Gastrocnemius medialis (tissue), 4 donors: ENCODE measurements at places on chromosomes 7 and 10.
A peak's percentile ranks its signal among the peaks of the same experiment; 100 is the strongest.

- DNase-seq, result no peak
These were observed 321.5 kb upstream of the ZNF32 start for GRCh38 chr10:43970018-43970698.

GRCh38 chr10:27743877-27744801 lies 1.5 kb downstream of the MKX start:
- no peak for DNase-seq

GRCh38 chr7:21966271-21966670 lies 20.6 kb upstream of the CDCA7L start:
- no peak for DNase-seq

DNA sequence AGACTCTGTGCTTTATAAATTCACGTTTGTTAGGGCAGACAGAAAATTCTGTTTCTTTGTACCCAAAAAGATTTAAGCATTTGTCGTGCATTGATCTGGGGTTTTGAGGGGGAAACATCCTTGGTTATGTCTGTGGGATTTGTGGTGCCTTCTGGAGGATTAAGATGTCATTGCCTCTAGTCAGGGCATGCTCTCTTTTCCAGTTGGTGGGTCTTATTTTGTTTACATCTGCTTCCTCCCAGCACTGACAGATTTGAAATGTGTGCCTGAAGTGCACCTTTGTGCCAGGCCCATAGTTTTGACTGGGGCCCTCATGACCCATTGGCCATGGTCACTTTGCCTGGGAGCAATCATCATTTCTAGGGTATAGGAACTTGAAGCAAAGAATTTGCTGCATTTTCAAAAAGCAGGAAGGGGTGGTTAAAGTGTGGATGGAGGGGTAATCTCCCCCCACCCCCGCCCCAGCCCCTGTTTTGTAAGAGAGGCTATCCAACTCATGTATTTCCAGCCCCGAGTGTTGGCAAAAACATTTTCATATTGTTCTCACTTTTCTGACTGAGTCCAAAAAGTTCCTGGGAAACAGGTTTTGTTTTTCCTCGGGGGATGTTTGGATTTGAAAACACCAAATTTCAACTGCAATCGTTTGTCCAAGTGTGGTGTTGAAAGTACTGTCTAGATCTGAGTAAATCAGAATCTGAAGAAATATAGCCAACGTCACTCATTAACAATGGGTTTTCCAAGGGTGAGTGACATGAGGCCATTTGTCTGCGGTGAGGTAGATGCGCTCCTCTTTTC lies 388.2 kb upstream of the GALNT17 start:
- no peak for DNase-seq

DNA sequence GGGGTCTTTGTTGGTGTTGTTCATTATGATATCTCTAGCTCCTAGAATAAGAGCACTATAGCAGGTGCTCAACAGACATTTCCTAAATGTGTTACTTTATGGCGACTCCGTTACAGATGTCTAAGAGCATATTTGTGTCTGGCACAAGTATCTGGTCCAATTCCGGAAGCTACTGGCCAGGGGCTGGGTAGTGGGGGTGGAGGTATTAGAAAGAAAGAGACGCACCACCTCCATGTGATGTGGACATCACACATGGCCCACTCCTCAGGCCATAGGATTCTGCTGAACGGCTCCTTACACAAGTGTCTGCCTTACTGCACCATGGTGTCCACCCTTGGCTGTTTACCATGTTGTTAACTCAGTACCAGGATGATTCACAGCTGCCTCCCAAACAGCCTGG lies 296.8 kb upstream of the MKI67 start:
- DNase-seq, result no peak

DNA sequence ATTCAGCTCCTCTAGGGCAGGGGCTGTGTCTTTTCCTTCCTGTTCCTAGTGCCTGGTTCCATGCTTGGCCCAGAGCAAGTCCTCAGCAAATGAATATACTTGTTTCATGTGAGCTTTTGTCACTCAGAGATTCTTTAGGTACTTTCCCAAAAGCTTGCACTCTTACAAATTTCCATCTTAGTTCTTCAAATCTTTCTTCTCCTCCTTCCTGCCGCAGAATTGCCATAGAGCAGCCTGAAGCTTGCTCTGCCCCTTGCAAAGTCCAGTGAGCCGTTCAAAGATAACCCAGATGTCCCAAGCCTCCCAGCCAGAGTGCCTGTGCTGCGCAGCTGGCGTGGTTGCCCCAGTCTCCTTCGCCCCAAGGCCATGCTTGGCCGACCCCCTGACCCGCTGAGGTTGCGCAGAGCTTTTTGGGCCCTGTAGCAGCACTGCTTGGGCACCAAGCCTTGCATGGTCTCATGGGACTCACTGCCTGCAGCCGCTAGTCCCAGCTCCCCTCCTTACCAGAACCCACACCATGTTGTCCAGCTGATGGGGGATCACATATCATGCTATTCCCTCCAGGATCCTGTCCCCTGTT lies 20.7 kb downstream of the CHST3 start:
- no peak for DNase-seq

DNA sequence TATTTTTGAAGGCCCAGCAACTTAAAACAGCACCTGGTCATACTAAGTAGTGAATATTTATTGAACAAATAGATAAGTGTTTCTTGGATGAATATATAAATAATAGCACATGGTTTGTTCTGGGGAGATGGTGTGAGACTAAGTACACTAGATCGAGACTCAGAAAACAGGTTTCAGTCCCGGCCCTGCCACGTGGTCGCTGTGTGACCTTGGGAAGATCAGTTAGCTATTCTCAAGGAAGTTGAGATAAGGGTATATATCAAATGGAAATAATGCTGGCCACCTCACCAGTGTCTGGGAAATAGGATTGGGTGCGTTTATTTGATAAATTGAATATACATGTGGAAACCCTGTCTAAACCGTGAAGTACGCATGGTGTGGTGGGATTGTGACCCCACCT lies 354.6 kb downstream of the SDK1 start:
- no peak for DNase-seq

DNA sequence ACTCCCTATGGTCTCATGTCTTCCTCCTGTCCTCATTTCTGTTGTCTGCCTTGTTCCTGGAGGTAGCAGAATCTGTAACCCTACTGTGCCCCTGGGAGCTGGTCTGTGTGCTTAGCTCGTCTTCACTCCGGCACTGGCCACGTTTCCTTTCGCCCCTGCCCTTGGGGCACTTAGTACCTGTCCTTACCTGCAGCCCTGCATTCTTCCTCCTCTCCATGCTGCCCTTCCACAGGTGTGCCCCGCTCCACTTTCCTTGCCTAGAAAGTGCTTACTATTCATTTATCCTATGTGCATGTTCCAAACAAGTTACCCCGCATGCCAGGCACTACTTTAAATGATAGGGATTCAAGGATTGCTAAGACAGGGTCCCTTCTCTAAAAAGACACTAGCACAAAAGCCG lies 199.9 kb upstream of the ZMIZ1 start:
- no peak for DNase-seq

DNA sequence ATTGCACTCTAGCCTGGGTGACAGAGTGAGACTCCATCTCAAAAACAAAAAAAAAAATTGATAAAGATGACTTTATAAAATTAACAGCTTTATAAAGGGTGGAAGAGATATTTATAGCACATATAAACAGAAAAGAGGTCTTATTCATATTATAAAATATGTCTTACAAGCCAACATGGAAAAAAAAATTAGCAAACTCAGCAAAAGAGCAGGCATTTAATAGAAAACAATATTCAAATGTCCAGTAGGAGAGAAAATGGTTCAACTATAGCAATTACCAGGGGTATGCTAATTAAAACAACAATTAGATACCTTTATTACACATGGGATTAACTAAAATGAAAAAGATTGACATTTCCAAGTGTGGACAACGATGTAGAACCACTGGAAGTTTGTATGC lies 929.1 kb downstream of the REEP3 start:
- DNase-seq, result no peak

DNA sequence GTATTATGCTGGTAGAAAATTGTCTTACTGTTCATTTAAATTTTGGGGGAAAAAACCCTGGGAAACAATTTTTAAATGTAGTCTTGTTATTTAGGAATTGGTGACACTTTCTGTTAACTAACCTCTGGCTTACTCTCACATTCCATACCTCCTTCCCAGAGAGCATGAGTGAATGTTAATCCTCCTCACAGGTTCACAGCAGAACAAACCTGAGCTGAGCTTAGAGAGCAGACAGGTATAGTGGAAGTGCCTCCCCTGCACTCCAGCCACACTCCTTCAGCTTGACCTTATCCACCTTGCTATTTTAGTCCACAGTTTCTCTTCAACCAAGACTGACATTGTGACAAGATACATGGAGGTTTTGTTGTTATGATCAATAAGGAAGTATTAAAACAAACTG lies 235.9 kb downstream of the FOXP2 start:
- DNase-seq, result no peak

DNA sequence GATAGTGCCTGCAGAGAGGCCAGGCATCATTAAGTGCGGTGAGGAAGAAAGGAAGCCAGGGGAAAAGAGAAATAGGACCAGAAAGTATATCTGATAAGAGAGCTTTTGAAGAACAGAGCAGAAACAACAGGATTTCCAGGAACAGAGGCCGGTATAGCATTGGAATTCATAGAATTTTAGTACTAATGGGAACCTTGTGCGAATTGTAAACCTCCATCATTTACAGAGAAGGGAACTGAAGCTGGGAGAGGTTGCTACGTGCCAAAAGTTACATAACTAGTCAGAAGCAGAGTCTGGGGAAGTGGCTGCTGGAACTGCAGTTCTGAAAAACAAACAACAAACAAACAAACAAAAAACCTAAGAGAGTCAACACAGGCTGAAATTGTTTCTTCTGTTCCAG lies 5.4 kb upstream of the ZMYND11 start:
- DNase-seq, result no peak

DNA sequence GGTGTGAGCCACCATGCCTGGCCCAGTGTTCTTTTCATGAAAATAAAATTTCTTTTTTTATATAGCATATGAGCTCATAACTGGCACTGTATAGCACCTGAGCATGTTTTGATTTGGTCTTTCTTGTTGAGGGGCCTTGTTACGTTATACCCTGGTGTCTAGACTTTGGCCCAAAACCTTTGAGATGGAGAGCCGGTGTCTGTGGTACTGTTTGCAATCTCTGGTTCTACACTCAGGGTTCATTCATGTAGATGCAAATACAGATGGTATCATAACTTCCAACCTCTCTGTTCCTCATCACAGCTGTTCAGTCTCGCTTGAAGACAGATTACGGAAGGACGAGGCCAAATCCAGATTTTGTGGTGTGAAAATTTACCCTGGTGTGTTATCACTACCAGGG lies at the start of gene TAS2R5:
TSS of gene TAS2R5 (plus strand) at position 301 of the 400 bp plus-strand sequence. CDS start 145 bp downstream, outside the sequence.
- no peak for DNase-seq

GRCh38 chr7:50397320-50397970 lies 52.7 kb downstream of the FIGNL1 start:
- no peak for DNase-seq

- no peak for DNase-seq
These were observed 294.4 kb downstream of the BAMBI start for GRCh38 chr10:28971764-28972163.

GRCh38 chr10:97401455-97401919 lies 347 bp upstream of the RRP12 start:
- DNase-seq, result no peak

DNA sequence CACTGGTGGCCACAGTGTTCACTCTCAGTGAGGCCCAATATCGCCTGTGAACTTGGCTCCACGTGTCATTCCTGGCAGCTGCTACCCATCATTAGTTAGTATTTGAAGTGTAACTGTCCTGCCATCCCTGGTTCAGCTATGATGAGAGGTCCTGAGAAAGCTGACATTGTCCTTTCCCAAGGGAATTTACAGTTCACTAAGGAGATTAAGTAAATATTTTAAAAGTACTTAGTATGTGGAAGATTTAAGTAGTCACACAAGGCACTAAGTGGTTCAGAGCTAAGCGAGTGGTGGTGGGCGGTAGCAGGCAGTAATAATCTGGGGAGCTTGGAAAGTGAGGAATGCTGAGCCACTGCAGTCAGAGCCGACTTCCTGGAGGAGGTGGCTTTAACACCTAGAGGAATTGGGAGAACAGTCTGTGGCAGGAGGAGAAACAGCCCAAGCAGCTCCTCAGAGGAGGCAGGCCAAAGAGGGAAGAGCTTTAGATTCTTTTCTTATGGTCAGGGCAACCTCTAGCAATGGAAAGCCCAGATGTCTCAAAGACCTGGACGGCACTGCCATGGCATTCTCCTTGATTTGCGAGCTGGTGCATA lies 519.7 kb downstream of the LRMDA start:
- DNase-seq, result no peak

DNA sequence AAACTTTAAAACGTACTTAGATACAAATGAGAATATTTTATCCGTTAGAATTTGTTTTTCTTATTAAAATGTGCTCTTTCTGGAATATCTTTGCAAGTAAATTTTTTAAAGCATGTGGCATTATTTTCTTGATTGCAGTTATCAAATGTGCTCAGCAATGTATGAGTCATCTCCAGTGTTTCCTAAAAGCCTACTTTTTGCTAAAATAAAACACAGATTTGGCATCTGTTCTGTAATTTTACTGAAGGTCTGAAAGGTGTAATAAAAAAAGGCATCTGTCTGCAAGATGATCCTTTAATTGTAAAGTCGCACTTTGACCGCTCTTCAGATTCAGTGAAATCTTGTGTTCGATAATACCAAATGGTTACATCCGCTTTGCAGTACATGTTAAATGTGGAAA lies 3.4 kb downstream of the GNAT3 start:
- DNase-seq, result no peak

GRCh38 chr7:157152391-157152937 lies 13.7 kb downstream of the UBE3C start:
- DNase-seq, result no peak

DNA sequence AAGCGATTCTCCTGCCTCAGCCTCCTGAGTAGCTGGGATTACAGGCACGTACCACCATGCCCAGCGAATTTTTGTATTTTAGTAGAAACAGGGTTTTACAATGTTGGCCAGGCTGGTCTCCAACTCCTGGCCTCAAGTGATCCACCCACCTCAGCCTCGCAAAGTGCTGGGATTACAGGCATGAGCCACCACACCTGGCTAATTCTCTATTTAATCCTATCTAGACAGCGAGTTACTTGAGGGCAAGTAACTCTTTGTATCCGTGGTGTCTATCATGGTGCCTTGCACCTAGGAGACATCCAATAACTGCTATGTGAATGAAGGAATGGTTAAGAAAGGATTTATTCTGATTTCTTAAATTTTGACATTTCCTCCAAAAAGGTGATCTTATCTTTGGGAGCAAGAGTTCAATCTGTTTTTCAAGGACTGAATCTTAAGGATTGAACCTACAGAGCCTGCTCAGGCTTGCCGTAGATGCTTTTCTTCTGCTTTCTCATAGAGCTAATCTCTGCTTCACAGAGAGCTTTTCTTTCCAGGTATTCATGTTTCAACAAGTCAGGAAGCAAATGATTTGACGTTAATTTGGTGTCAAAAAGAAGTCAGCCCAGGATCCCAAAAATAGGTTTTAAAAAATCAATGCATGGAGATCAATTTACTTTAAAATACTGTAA lies 101.6 kb downstream of the CUL2 start:
- no peak for DNase-seq

- peak; percentile 56 for DNase-seq
These were observed 5.0 kb upstream of the PRKAR1B start for GRCh38 chr7:732094-732541.

GRCh38 chr10:661597-662222 lies 27.8 kb downstream of the DIP2C start:
- no peak for DNase-seq

GRCh38 chr7:51090411-51090810 lies 226.2 kb downstream of the COBL start:
- no peak for DNase-seq
